ENCODE measurements at places on chromosomes 5 and 9.

DNA sequence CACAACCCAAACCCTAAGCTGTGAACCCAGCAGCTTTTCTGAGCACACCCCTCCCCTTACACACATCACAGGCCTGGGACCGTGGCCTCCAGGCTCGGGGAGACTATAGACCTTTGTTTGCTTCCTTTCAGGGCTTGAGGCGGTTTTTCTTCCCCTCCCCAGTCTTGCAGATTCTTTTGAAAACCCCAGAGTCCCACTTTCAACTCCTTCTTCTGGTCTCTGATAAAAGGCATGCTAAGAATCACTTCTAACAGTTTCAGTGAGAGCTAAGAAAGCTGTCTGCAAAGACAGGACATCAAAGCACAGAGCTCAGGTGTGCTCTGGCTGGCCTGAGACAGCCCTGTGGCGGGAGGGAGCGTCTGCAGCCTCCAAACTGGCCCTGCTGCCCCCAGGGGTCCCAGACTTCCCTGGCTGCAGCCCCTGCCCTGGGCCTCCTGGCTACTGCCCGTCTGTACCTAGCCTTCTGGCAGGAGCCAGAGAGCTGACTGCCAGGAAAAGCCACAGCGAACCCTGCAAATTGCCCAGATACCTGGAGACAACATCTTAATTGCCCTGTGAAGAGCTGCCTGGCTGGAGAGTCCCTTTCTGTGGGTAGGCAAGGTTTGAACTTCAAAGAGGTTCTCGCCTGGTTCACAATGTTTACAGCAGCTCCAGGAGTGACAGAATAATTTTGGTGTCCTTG is 138.9 kb downstream of the GADD45G start:
- no peak for DNase-seq

GRCh38 chr5:77449981-77450380 is 42.1 kb downstream of the WDR41 start:
- no peak for DNase-seq

DNA sequence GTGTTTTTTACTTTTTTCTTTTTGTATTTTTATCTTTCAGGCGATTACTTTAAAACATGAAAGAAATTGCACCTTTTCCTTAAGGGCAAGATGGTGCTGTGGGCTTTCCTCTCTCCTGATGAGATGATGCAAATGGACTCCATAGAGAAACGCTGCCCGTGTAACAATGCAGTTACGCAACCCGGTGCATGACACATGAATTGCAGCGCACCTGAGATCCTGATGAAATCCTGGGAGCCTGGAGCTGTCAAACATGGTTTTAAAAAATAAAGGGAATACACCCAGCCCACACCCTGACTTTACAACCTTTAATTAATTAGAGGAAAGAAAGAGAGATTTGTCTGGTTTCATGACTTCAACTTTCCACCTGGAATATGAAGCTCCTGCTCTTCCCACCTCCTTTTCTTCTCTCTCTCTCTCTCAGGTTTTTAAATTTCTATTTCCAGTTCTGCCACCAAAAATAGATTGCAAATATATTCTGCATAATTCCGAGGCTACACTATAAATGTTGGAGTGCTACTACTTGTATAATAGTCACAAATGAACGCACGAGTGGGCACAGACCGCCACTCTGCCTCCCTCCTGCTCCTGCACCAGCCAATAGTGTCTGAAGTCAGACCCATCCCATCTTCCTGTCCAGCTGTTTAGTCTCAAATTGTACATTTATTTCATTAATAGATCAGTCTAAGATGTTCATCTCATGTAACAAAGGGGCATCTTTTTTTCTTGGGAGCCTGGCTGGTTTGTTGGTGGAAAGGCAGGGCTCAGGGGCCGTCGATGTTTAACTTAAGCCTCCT is 179.1 kb downstream of the AUH start:
- DNase-seq, result no peak

DNA sequence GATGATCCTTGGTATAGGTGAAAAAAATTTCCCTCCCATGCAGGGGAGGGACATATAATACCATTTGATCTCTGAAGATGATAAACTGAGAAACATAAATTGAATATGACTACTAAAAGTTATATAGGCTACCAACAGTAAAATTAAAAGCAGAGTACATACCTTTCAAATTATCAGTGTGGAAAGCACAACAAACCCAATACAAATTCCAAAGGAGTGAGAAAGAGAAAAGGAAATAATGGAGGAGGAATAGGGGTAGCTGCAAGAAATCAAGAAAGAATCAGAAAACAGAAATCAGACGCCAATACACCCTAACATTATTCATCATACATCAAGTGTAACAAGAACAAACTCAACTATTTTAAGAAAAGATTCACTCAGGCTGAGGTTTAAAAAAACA is 17.7 kb downstream of the GNAQ start:
- DNase-seq, result no peak

GRCh38 chr5:151770383-151771258 is 1.1 kb upstream of the G3BP1 start:
- DNase-seq, result no peak

GRCh38 chr9:113844466-113844865 is 31.6 kb upstream of the ZNF618 start:
- no peak for DNase-seq

- DNase-seq, result no peak
These were observed 73.6 kb downstream of the C9orf153 start for GRCh38 chr9:86185872-86186271.

DNA sequence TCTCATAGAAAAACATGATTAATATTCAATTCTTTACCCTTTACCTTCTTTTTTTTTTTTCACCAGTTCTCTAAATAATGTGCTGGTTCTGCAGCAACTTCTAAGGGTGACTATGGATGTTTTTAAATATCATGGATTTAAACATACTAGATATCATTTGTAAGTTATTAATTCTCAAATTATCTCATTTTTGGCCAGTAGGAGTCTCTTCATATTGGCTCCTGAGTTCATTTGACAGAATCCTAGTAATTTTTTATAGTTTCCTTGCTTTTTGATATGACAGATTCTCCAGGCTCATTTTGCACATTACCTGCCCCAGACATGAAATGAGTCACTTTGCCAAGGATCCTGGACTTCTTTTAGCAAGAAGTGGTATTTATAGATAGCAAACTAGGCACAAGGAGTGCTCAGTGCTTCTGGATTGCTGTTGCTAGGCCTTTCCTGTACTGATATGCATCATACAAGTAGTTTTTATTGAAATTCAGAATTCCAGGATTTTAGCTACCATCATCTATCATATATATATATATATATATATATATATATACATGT is 201.3 kb upstream of the IL12B start:
- DNase-seq, result no peak

DNA sequence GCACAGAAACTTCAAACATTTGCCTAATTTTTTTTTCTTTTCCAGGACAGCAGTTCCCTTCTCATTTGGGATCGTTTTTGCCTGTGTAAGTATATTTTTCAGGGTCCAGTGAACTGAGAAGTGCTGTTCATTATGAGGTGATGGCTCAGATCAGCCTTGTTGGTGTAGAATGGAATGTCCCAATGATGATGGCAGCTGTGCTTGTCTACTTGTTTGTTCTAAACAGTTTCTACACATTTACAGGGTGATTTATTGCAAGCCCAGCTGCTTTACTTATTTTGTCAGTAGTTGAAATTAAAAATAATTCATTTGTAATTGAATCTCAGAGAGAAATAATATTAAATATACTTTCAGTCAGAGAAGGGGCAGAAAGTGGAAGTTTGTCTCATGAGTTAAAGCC is 337.6 kb upstream of the SEMA6A start:
- DNase-seq, result no peak

DNA sequence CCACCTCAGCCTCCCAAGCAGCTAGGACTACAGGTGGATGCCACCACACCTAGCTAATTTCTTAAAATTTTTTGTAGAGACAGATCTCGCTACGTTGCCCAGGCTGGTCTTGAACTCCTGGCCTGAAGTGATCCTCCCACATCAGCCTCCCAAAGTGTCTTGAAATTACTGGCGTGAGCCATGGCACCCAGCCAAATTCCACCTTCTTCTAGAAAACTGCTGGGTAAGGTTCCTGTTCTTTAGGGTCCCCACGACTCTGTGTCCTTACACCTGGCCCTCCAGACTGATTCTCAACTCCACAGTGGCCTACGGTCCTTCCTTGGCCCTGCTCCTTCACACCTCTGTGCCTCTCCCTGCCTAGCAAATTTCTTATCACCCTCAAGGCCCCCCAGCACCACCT is 1.9 kb downstream of the MAPK9 start:
- no peak for DNase-seq

DNA sequence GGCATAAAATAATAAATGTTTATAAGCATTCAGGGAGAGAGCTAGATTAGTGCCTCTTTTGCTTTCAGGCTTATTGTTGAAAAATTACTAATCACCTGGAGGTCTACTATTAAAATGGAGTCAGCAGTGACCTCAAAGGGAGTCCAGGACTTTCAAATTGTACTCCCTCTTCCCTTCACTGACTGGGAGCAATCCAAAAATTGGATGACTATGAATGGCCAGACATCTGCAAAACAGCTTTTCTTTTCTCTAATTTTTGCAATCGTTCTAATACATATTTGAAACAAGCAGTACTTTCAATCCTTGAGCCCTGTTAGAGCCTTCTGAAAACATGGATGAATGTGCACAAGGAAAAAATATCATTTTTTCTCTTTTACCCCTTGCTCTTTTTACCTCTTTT is 461.8 kb downstream of the TMEM232 start:
- no peak for DNase-seq

- no peak for DNase-seq
These were observed 57.4 kb downstream of the CFAP95 start for GRCh38 chr9:69877852-69878514.

GRCh38 chr5:133831491-133832224 is 136.8 kb downstream of the C5orf15 start:
- DNase-seq, result no peak

DNA sequence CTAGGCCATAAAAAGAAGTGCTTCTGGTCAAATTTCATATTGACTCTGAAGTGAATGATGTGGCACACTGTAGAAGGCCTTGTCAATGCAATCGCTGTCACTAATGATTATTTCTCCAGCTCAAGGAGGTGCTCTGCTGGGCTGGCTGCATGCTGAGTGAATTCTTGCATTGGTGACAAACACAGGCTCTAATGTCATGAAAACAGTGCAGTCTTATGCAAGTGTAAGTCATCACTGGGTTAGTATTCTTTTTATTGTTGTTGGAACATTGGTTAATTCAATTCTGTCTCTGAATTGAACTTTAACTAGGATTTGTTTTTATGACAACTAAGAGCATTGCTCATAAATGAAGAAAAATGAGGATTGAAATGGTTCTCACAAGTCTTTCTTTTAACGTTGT is 57.3 kb upstream of the CD180 start:
- no peak for DNase-seq
